ENCODE measurements at places on chromosomes 2 and 18.

DNA sequence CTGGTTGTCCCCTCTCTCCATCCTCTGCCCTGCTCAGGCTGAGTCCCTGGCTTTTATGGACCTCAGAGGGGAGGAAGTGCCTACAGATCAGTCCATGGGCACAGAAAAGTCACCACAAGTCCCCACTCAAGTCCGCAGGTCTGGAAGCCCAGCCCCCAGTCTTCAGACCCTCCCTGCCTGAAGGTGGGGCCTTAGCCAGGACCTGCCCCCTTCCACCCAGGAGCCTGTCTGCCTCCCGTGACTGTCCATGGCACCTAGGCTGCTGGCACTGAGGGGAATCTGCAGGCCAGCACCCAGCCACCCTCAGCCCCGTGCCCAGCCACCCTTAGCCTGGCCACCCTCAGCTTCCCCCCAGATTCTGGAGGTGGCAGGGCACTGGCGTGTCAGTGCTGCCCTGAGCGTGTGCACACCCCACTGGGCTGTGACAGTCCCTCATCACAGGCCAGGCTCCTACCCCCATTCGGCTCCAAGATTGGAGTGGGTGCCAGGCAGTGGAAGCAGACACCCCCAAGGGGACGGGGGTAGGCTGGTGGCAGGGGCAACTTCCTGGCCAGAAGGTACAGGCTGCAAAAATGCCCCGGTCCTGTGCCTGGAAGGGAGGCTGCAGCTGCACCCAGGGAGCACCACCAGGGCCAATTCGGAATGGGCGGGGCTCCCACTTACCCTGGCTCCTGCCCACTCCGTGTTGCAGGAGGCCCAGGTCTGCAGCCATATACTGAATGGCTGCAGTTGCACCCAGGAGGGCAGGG lies 154.7 kb upstream of the RMP24 start:
- DNase-seq: no peak

- no peak for DNase-seq
Observed at GRCh38 chr18:23548275-23548674, 38.0 kb downstream of the NPC1 start.

DNA sequence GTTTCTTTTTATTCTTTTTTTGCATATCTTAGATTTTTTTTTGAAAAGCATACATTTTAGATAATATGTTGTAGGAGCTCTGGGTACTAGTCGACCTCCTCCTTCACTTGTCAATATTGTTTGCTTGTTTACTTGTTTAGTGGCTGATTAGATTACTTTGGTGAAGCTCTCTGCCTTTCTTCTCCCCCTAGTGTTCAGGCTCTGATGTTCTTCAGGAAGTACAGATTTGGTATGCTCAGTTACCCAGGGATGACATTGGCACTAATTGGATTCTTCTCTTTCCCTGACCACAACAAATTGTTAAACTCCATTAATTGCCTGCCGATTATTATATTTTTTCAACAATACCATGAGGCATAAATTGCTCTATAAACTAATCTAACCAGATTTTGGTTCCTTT lies 491.2 kb downstream of the SUCLG1 start:
- no peak for DNase-seq

DNA sequence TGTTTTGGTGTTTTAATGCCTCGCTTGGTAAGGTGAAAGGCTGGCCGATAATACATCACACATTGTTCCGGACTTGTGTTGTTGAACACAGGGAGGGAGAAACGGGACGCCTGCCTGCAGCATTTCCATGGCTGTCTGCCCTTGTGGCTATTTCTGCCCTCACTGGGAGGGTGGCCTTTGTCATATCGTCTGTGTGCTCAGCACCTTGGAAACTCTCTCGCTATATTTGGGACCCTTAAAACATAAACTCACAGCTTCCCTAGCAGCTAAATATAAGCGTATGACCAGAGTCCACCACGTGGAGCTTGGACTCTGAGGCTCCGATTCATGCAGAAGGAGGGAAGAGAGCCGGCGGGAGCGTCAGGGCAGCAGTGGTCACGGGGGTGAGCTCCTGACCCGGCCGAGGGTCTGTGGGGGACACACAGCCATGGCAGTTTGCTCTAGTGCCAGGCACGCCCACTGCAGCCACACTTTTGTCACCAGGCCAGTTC lies 111.7 kb downstream of the SH3BP4 start:
- DNase-seq: no peak

GRCh38 chr2:190697421-190697820 lies 48.5 kb downstream of the NAB1 start:
- DNase-seq: no peak

DNA sequence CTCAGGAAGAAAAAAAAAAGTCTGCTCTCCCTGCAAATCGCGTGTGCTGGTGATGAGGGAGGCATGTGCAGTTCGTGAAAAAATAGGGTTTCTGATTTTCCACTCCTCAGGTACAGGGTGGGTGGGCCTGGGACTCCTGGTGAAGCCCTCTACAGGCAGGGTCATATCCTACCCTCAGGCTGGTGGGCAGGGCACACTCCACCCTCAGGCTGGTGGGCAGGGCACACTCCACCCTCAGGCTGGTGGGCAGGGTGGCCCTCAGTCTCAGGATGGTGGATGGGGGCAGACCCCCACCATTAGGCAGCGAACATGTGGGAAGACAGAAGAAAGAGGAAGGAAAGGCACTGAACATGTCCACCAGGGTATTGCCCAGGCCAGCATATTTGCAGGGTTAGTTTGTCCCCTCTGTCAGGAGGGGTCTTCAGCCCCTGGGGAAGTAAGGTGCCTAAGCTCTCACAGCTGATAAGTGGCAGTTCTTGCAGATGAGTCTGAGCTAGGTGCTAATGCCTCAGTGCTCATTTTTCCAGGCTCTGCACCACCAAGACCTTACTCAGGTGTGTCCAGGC lies 95.2 kb upstream of the RAB6C start:
- DNase-seq: no peak

DNA sequence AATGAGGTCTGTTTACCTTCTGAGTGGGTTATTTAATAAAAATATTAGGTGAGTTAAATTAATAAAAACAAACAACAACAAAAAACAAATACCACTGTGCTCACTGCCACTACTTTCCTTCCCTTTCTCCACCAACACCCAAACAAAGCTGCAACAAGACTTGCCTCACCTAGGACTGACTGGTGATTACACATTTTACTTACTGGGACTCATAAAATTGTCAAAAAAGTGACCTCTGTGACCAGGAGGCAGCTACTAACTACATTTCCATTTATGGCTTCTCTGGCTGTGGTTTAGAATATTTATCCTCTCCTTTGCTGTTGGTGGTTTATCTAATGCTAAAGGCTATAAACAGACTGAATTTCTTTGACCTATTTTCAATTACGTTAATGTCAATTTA lies 39.8 kb downstream of the EFEMP1 start:
- no peak for DNase-seq

GRCh38 chr18:49907346-49907929 lies 94.1 kb upstream of the ACAA2 start:
- DNase-seq: no peak

GRCh38 chr18:62938006-62938405 lies 222.7 kb downstream of the PHLPP1 start:
- no peak for DNase-seq

GRCh38 chr18:62279561-62279960 lies 45.5 kb upstream of the TNFRSF11A start:
- DNase-seq: no peak

Data from CD4-positive, alpha-beta T cell treated with Interleukin-1 beta for 1 hour (primary cell).